ENCODE measurements at places on chromosomes 12 and 14.

- DNase-seq, result no peak
Observed at GRCh38 chr14:57822081-57822480, 43.8 kb downstream of the SLC35F4 start.

- no peak for DNase-seq
Observed at GRCh38 chr14:61215222-61216020, 65.7 kb downstream of the TMEM30B start.

DNA sequence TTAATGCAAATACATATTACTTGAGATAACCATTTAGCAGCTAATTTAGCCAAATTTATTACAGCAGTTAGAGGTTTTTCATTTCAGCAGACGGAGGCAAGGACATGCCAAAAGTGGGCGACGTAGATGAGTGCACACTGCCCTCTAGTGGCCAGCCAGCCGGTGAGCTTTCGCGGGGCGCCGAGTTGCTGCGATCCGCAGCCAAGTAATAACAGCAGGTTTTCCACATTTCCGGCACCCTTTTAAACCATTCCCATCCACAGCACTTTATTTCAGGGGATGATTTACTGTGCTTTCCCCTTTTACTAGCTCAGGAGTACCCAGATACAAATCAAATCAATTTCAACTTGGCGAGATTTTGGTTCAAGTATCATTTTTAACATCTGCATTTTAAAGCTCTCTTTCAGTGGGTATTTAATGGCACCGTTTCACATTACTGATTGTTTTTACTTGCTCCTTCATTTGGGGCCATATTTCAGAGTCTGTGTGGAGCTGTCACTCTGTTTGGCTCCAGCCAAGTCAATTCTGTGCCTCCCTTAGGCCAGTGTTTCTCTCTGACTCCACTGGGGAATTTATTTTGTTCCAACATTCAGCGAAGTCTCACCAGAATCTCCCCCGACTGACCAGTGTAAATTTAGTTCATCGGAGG lies 158.0 kb downstream of the EGLN3 start:
- peak; percentile 63 for DNase-seq

DNA sequence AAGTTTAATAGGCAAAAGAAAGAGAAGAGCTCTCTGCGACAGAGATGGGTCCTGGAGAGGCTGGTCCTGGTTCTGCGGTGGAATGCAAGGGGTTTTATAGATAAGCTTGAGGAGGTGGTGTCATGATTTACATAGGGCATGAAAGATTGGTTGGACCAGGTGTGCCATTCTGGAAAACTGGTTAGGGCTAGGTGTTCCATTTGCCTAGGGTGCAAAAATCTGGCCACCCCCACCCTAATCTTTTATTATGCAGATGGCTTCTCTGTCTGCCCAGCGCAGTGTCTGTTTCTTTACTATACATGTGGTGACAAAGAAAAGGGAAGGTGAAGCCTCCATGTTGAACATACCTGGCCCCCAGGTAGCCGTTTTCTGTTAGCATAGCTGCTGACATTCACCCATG lies 65.4 kb downstream of the ERC1 start:
- no peak for DNase-seq

GRCh38 chr12:102625819-102626218 lies 145.5 kb upstream of the IGF1 start:
- DNase-seq, result no peak

GRCh38 chr14:51963286-51963685 lies 26.1 kb upstream of the RTRAF start:
- no peak for DNase-seq

DNA sequence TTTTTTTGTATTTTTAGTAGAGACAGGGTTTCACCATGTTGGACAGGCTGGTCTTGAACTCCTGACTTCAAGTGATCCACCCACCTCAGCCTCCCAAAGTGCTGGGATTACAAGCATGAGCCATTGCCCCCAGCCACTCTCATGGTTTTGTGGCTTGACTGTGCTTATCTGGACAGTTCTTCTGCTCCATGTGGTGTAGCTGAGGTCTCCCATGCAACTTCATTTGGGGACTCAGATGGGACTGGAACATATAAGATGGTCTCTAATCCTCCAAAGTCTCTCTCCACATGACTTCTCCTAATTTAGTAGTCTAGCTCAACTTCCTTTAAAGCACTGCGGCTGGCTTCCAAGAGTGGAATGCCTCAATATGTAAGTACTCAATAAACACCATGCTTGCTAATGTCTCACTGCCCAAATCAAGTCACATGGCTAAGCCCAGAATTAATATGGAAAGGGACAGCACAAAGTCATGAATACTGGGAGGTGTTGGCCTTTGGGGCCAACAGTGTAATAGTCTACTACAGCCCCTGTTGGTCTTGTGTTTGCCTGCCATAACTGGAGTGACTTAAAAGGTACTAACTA lies 7.4 kb downstream of the INHBC start:
- DNase-seq, result no peak

DNA sequence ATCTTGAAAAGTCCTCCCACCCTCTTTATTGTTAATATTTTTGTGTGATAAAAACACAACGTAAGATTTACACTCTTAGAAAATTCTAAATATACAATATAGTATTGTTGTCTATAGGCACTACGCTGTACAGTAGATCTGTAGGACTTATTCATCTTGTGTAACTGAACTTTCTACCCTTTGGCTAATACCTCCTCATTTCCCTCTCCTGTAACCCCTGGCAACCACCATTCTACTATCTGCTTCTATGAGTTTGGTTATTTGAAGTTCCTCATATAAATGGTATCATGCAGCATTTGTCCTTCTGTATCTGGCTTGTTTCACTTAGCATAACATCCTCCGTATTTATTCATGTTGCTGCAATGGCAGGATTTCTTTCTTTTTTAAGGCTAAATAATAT lies 5.2 kb upstream of the CLEC9A start:
- no peak for DNase-seq

DNA sequence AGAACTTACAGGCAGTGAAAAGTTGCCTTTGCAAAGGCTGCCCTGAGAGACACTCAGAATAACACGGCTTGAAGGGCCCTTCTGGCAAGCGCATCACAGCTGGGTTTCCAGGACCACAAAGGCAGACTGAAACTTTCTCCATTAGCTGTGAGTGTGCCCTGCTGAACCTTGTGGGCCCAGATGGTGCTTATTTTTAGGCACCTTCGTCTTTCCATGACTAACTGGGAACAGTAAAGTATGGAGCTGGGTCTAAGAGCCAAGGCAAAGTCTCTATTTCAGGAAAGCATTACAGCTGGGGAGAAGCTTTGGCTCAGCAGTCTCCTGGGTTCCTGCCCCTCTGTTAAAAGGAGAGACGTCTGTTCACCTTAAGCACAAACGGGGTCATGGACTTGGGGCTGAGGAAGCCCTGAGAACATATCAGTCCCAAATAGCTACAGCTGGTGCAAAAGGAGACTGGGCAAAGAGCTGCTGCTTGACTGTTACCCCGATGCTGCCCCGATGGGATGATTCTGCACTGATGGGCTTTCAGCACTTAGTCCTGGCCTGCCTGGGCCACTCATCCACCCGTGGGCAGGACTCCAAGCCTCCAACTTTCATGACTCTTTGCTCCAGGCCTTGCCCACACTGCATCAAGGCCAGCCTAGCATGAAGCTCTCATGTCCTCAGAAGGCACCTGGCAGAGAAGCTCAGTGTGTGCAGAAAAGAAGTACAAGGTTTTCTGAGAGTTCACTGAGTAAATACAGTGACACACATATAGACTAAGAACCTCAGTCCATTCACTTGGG lies 248.3 kb downstream of the PHLDA1 start:
- no peak for DNase-seq

DNA sequence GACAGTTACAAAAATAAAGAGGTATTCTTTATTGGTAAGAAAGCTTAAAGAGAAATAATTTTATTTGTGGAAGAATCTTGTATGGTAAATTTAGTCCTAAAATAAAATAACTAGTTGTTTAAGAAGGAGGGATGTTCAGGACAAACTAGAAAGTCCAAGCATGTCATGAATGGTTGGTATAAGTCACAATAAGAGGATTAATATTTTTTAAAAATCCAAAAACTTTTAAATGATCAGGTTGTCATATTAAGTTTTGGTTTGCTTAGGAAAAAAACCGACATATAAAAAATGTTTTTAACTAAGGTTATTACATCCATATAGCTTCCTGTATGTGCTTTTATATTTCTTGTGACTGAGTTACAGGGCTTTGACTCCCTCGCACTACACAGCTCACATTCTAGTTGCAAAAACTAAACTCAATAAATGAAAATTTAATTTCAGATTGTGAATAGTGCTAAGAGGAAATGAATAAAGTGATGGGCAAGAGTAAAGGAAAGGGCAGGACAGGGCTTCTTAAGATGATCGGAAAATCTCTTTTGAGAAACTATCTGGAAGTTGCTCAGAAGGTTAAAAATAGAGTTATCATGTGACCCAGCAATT lies 80.7 kb upstream of the METAP2 start:
- DNase-seq, result no peak
